T-cell (primary cell): ENCODE measurements at places on chromosomes 1 and 21.

DNA sequence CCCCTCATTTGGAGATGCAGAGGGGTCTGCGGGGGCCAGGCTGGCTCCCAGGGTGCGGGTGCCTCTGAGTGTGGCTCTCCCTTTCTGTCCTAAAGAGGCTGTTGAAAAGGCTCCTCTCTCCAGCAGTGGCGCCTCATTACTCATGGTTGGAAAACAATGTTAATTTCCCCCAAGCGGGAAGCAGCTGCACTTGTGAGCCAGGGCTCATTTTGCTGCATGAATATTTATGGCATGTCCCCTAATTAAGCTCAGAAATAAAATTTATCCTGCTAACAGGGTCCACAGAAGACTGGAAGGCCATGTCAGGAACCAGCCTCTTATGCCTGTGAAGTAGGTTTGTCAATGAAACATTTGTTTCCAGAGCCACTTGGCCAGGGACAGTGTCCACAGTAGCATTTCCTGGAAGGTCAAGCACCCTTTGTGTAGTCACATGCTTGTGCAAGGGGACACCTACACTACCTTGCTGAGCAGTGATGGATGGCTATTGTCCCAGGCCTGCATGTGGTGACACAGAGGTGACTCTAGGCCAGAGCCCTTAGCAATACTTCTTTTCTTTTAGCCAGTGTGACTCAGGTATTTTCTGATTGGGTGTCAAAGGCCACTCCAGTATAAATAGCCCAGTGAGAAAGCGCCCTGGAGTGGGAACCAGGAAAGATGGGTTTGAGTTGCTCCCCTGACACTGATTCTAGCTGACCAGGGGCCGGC is 259.0 kb downstream of the FOXD2 start:
- DNase-seq: no peak

DNA sequence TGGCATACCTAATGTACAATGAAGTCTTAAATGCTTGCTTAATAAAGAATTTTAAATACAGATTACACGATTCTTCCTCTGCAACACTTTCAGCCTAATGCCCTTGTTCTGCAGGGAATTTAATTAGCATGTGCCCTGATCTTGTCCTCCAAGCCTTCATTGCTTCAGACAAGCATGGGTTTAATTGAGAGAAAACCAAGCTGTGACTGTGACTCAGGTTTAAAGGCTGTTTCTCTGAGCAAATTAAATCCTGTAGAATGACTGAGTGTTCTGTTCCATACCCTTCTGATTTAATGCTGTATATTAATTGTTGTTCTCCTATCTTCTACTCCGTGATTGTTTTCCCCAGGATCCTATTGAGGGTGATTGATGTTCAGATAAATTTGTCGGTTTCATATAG is 269.0 kb upstream of the PRMT6 start:
- DNase-seq: no peak

DNA sequence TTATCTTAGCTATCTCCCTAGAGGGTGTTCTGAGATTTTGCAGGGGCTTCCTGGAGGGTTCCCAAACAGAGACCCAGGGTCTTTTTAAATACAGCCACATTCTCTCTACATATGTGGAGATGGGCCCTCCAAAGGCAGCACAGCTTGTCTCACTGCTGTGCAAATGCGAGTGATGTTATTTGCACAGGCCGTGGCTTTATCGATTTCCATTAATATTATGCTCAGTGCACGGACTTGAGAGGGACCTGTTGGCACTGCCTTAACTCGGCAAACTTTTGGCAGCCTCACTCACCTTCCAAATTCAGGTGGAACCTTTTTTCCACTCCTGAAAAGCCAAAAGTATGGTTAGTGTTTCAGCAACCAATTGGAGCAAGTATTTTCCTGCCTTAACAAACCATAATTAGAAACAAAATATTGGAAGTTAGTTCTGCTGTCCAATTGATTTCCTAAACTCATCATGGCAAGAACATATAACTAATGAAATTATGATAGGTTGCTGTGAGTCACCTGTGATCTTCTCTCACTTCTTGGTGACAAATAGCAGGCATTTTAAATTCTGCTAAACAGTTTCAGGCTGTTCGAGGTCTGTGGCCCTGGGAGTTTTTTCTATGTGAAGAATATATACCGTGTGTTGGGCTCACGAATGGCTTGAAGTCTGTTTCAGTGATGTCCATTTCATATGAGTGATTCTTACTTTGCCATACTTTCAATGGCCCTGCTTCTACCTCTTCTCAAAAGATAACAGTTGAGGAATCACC is 10.9 kb downstream of the LHX9 start:
- DNase-seq: no peak

- peak; percentile 23 for DNase-seq
These were observed 216.8 kb downstream of the TOMM20 start for GRCh38 chr1:234911787-234912186.

- DNase-seq: no peak
These were observed 167.5 kb downstream of the CLIC6 start for GRCh38 chr21:34836103-34836932.

DNA sequence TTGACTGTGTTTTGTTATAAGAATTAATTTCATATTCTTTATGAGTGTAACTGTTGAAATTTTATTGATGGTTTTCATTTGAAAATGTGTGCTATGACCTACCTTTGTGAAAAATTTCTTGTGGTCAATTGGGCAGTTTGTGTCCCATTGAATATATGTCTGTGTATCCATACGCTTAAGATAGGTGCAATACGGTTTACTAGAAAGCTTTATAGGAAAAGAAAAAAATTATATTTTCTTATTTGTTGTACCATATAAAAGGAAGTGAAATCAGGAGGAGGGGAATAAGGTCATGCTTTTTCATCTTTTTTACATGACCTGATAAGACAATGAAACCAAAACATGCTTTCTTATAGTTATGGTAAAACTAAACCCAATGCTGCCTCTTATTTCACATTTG is 807.7 kb downstream of the USP25 start:
- no peak for DNase-seq

DNA sequence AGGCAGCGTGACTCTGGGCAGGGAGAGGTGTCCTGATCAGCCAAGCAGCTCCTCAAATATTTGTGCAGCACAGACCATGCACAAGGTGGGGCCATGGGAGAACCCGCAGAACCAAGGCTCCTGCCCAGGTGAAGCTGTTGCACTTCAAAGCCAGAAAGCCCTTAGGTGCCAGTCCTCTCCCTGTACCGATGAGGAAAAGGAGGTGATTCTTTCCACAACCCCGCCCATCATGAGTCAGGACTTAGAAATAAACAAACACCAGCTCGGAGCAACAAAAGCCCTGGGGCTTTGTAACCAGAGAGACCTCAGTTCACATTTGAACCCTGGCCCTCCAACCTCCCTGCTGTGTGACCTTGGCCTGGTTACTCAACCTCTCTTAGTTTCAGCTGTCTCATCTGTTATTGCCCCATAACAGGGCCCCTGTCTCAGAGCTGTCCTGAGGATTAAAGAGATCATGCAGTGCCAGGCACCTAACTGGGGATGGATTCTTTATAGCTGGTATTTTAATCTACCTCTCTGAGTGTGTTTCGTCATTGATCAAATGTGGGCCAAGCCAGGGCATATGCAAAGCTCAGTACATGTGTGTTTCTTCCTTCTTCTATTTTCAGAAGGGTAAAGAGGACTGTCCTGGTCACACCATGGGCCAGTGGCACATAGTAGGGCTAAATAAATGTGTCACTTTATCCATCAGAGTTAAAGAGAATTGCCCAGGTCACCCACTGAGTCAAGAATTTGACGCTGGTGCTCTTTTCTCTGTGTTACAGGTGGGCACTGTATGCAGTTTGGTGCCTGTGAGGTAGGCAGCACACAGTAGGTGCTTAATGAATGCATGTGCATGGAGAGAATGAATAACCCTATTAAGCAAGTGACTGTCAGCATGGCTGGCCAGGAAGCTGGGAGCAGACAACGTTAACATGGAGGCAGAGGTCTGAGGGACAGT is 1.4 kb downstream of the LDLRAD1 start:
- no peak for DNase-seq

DNA sequence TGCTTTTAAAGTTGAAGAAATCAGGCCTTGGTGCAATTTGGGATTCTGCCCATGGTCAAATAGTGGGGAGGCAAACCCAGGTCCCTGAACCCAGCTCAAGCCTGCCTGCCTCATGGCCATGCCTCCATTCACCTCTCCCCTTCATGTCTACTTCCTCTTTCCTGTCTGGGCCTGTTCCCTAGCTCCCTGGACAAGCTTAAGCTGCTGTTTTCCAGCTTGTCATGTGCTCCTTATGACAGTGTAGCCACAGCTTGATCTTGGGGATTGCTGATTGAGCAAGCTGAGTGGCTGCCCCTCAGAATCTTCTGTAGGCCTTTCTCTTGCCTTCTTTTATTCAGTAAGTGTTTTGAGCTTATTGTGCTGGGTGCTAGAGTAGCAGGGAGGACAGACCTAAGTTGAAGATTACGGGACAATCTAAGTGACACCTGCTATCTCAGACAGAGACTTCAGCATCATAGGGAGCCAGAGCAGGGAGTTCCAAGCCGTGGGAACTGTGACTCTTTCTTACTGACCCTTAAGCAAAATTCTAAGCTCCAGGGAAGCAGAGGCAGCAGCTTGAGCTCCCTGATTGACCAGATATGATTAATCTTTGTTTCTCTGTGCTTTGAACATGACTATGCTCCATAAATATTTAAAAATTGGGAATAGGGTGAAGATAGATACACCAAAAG is 520 bp upstream of the MR1 start:
- DNase-seq: no peak

DNA sequence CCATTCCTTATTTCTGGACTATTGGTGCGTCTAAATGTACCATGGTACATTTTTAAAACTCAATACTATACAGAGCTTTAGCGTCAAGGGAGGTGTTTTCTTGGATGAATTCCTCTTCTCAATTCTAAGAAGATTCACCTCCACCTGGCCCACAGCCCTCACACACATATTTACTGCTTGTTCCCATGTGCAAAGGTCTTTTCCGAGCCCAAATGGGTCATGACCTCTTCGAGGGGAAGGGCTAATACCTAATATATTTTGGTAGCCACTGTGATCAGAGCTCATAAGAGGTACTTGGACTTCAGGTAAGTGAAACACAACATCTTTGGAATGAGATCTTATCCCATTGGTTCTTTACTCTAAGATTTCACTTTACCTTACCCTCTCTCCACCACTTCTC is 205.9 kb downstream of the SDCCAG8 start:
- no peak for DNase-seq

DNA sequence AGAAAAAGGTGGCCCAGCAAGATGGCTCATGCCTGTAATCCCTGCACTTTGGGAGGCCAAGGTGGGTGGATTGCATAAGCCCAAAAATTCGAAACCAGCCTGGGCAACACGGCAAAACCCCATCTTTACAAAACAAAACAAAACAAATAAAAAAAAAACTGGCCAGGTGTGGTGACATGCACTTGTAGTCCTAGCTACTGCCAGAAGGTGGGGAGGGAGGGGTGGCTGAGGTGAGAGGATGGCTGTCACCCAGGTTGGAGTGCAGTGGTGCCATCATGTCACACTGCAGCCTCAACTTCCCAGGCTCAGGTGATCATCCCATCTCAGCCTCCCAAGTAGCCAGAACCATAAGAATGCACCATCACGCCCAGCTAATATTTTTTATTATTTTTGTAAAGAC is 22.8 kb downstream of the RERE start:
- no peak for DNase-seq

DNA sequence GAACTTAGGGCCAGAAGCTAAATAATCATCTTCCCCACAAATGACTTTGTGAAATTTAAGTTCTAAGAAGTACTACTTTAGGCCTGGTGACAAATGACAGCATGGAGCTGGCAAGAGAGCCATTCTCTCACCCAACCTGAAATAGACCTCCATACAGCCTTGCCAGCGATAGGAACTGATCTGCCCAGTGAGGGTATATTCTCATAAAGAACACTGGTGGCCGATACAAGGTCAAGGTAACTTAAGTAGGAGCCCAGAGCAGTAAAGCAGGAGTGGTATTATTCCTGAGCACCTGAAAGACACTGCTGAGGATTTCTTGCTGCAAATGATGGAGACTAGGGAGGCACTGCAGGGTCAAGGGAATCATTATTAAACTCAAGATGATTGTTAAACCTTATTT is 2.6 kb upstream of the TTLL7 start:
- DNase-seq: no peak

- DNase-seq: no peak
These were observed 6.2 kb downstream of the MTARC2 start for GRCh38 chr1:220754212-220754917.

DNA sequence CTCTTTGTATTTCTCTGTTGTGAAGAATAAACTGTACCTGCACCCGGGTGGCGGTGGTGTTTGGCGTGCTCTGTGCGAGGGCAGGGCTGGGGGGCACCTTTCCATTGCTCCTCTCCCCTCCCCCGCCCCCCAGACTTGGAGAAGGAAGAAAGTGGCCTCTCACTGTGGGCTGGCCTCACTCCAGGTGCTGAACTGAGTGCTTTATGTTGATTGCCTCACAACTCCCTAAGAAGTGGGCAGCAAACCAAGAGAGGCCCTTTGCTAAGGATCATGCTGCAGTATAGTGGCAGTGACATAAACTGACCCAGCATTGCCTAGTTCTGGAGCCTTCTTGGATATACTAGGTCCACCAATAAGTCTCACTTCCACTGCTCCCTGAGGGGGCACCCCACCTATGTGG is 20.2 kb downstream of the A3GALT2 start:
- DNase-seq: no peak

DNA sequence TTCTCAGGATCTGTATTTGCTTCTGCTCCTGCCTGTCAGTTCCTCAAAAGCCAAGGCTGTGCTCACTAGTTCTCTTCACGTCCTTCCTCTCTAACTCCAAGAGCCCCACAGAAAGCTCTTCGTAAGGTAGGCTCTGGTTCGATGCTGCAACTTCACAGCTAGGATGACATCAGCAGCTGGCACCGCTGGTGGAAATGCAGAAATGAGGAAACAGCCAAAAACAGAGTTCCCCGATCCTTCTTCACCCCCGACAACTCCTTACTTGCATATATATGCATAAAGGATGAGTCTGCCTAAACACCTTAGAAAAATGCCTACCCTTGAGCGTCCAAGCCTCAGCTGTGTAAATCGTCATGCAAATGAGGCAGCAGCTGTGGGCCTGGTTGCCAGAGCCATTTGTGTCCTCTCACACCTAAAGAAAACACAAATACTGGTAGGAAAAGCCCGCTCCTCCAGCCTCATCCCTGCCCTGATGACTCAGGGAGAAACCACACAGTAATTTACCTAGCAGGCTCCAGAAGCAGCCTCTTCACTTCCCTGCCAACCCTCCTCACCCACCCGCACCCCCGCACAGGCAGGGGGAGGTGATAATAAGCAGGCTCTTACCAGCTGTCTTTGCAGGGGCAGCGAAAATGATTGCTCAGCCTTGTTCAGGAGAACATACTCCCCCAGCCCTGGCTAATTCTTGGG is 28.2 kb downstream of the BATF3 start:
- no peak for DNase-seq
